Cardiac fibroblast (primary cell): ENCODE measurements at places on chromosomes 7 and 10.

DNA sequence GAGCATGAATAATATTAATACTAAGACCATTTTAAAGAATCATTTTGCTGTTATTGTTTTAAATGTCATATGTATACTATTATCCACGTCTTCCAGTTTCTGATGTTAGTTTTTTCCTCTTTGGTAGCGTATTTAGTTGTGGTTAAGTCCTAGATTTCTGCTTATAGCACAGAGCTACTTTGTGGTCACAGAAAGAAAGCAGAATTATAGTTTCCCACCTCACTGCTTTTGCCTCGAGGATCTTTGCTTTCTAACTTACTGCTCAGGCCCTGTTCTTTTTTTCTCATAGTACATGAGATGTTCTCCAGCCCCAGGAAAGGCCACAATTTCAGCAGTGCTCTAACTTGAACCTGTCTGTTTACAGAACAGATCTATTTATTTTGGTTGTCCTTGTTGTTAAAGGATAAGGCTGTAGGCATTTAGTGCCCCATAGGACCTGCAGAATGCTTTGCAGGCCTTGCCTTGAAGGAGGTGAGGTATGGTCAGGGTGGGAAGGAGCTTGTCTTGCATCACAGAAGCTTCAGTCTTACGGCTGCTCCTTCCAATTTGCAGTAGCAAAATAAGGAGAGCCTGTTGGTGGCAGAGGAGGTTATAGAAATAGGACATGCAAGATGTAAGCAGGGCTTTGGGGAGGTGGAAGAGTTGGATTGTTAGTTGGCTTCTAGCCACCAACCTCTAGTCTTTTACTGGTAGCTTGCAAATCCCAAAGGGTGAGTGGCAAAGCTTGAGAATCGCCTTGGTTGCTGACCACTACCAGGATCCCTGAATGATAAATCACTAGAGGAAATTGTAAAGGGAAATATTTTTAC, 129.1 kb downstream of the LRRC4 start:
- no peak for DNase-seq

GRCh38 chr7:73892003-73892999, 31.3 kb downstream of the TMEM270 start:
- peak; percentile 74 for DNase-seq

DNA sequence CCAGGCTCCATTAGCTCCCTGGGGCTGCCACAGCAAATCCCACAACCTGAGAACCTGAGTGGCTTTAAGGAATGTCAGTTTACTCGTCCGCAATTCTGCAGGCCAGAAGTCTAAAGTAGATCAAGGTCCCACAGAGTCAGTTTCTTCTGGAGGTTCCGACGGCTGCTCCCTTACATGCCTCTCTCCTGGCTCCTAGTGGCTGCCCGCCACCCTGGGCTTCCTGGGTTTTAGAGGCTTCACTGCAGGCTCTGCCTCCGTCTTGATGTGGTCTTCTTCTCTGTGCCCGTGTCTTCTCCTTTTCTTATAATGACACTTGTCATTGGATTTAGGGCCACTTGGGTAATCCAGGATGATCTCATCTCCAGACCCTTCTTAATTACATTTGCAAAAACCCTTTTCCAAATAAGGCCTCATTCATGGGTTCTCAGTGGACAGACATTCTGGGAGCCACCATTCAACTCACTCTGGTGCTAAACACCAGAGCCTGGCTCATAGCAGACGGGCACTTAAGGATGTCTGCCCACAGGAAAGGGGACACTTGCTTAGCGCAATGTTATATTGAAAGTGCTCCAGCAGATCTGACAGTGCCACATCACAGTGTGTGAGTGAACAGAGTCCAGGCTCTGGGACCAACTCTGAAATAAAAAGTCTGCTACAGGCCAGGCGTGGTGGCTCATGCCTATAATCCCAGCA, 77.6 kb downstream of the VWC2 start:
- DNase-seq: no peak

DNA sequence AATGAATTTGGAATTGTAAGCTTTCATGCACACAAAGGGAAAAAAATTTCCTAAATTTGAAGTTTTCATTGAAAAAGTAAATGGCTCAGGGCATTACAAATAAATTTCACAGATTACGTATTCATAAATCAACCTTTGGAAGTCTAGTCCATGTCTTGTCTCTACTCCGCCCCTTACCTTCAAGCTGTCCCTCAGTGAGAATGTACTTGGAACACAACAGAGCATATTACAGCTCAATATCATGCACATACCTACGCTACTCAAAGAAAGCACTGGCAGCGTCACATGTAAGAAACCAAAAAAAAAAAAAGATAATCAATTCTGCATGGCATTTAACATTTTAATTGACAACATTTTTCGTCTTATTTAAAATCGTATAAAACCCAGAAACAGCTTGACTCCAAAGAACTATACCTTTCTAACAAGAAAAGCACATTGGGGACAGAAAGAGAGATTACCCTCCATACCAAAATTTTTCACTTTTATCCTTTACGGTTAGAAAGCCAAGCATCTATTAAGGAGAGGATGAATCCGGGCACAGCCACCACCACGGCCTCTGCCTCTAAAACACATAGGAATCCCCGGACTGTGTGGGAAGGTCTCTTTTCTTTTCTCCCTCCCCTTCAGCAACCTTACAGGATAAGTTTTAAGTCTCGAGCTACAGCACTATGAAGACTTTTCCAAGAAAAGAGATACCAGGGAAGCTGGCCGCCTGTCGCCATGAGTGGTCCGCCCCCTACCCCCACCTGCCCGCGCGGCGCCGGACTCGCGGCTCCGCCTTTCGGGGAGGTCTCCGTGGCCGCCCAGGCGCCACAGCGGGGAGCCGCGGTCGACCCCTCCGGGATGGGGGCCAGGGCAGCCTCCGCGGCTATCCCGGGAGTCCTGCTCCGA, 1.1 kb downstream of the JMJD1C start:
- DNase-seq: peak; percentile 54

DNA sequence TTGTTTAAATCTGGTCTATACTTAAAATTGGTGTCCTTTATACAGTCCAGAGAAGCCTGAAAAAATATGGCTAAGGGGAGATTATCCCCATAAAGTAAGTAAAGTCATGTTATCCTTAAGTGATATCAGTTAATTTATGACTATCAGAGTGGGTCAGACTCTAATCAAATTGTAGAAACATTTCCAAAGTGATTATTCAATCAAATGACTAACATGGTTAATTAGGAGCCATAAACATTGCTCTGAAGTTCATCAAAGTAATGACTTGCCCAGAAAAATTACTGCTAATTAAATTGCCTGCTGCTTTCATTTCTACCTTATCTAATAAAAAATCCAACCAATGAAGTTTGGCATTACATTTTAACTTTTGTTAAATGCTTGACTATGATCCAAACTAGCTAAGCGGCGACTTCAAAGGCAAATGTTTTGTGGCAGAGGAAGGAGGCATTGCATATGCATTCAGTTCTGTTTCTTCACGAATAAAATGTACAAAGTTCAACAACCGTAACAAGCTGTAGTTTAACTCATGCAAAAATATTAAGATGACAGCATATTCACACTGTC, 76.7 kb downstream of the ETV1 start:
- no peak for DNase-seq

DNA sequence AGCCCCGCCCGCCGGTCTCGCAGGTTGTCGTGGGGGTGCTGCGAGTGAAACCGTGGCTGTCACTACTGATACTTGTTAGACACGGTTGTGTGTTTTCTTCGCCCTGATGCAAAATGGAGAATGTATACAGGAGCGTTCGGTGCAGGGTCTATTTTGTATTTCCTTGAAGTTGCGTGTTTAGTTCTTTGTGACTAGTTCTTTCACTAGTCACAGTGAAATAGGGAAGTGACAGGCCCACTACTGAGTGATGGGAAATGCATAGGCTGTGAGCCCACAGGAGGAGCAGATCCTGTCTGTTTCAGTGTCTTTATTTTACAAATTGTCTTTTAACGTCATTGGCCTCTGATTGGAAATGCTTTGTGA, 675 bp downstream of the ABRAXAS2 start:
- no peak for DNase-seq

- DNase-seq: no peak
These were observed 343.3 kb upstream of the MKI67 start for GRCh38 chr10:128469515-128469914.

DNA sequence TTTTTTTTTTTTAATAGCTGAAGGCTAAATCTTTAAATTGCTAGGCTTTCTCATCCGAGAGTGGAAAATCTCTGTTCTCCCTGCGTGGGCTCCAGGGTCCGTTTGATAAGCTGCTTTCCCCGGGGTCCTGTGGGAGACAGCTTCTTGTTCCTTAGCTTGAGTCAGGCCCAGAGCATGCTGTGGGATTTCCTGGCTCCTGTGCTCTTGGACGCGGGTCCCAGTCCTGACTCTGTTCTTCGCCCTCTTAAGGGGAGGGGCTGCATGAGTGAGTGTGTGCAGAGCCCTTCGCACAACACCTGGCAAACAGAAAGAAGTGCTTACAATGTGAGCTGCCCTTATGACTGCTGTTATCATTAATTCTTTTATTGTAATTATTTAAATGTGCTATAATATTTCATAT, 133.5 kb downstream of the TACC2 start:
- peak; percentile 42 for DNase-seq

GRCh38 chr7:140058517-140058916, 4.2 kb downstream of the PARP12 start:
- DNase-seq: no peak

DNA sequence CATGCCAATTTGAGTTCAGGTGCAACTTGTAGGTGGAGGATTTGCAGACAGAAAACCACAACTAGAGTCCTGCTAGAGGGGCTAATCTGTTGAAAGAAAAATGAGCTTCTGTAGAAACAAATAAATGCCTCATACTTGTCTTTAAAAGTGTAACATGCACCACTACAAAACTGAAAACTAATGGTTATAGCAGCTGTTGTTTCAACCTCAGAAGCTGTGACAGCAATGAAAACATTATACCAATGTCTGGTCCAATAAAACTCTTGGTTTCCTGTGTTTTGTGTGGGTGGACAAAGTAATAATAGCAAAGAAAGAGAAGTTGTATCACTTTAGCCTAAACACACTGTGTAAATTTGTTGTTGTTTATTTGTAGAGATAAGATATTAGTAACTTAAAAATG, 3.4 kb upstream of the PPP1R9A start:
- DNase-seq: no peak

- DNase-seq: no peak
These were observed 5.4 kb upstream of the PRF1 start for GRCh38 chr10:70607936-70608335.

GRCh38 chr10:12717981-12718707, 283.4 kb downstream of the CCDC3 start:
- DNase-seq: peak; percentile 49

- DNase-seq: no peak
These were observed 348.9 kb downstream of the ATRNL1 start for GRCh38 chr10:115441907-115442545.

GRCh38 chr10:30386801-30387588, 37.9 kb upstream of the MTPAP start:
- DNase-seq: no peak

- no peak for DNase-seq
These were observed 52.9 kb downstream of the LYZL2 start for GRCh38 chr10:30576641-30577040.

DNA sequence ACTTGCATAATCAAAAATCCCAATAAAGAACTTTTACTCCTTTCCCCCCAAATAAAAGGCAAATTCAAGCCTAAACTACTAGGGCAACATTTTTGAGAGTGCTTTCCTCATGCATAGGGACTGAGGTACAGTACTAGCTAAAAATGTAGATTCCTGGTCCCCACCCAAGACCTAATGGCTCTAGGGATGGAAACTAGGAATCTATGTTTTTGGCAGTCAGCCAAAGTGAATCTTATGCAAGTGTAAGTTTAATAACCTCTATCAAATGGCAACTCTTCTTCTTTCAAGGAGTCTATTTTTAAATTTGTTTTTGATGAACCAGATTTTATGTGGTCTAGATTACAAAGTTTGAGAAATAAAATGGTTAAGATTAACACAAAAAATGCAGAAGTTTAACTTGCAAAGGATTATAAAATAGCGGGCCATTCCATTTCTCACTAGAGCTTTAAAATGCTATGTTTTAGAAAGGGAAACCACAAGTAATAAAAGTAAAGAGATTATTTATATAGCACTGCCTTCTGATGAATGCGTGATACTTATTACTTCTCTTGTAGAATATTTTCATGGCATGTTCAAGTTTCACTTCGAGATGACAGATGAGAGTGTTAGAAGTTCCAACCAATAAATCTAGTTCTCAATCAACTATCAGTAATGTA, 70.4 kb upstream of the MDFIC start:
- no peak for DNase-seq

GRCh38 chr10:33698033-33698432, 363.6 kb upstream of the NRP1 start:
- no peak for DNase-seq

DNA sequence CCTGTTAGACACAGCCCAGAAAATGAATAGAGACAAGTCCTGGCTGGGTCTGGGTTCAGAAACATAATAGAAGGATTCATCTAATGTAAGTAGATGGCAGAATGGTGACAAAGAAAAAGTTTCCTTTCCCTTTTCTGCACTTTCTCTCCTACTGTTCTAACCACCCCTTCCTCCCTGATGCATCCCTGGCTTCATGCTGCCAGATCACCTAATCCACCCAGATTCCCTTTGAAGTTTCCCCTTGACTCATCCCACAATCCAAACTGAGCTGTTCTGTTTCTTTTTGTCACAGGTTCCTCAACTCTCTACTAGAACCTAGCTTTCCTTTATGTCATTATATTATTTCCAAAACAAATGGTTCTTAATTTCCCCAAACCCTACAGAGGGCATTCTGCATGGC, 1.1 kb upstream of the MACC1 start:
- DNase-seq: no peak

DNA sequence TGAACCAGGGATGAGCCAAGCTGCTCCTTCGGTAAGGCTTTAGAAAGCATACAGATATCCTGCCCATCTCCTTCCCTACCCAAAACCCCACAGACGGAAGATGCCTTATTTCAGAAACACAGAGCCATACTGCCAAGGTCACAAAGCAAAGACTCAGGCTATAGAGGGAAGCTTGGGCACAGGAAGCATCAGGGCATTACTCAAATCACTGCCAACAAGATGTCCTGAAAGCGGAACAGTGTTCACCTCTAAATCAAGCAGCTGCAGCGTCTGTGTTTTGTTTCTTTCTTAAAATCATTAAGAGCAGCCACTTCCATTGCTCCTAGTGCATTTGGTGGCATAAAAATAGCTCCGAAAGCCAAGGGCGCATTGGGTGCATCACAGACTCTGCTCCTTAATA, 307.3 kb downstream of the SORCS1 start:
- no peak for DNase-seq

GRCh38 chr7:86733783-86734182, 90.1 kb downstream of the GRM3 start:
- no peak for DNase-seq
